Thymus (tissue), 14 donors: ENCODE measurements at places on chromosomes 3 and 15. TPM values are rescaled to one million over a fixed set of nuclear protein-coding genes. Genes with fewer than 3 reads are reported as not detected.

CTXN2 gene
- not detected for polyA plus RNA-seq

COL8A1 gene
- 5.9 TPM for polyA plus RNA-seq

COL6A6 gene
- 0.25 TPM for polyA plus RNA-seq

GOLGA8G gene
- polyA plus RNA-seq = 0.07 TPM

PRR20G gene
- polyA plus RNA-seq = 0.27 TPM

SNX22 gene
- polyA plus RNA-seq = 23.9 TPM

ATOSA gene
- polyA plus RNA-seq = 96.9 TPM

CCRL2 gene
- 19.1 TPM for polyA plus RNA-seq

USP8 gene
- polyA plus RNA-seq = 29.9 TPM

SCAANT1 gene
- polyA plus RNA-seq = not detected

TBC1D23 gene
- 39.6 TPM for polyA plus RNA-seq

FBXO22 gene
- polyA plus RNA-seq = 14.0 TPM

ARNT2 gene
- polyA plus RNA-seq = 2.4 TPM

BCL2A1 gene
- 25.5 TPM for polyA plus RNA-seq

CLDN16 gene
- polyA plus RNA-seq = 1.3 TPM

ADAM10 gene
- polyA plus RNA-seq = 31.4 TPM

CPNE9 gene
- polyA plus RNA-seq = 0.27 TPM

FAM81A gene
- 1.2 TPM for polyA plus RNA-seq

ASTE1 gene
- polyA plus RNA-seq = 8.1 TPM

CNBP gene
- polyA plus RNA-seq = 519 TPM

ELP6 gene
- polyA plus RNA-seq = 28.0 TPM

TJP1 gene
- polyA plus RNA-seq = 11.5 TPM

PPP1R2 gene
- polyA plus RNA-seq = 76.1 TPM

GASK1A gene
- polyA plus RNA-seq = 1.0 TPM

TNIK gene
- polyA plus RNA-seq = 6.5 TPM

SLC51A gene
- polyA plus RNA-seq = 2.1 TPM

MYL3 gene
- 0.50 TPM for polyA plus RNA-seq
